Suprapubic skin (tissue), 4 donors: ENCODE measurements at places on chromosomes 4 and X.

GRCh38 chr4:168631241-168632162, 134.7 kb downstream of the PALLD start:
- DNase-seq, result peak; percentile 83

GRCh38 chr4:12359420-12359819, 930.7 kb upstream of the HS3ST1 start:
- no peak for DNase-seq

GRCh38 chrX:31929366-31929765, 857.5 kb upstream of the FTHL17 start:
- no peak for DNase-seq

DNA sequence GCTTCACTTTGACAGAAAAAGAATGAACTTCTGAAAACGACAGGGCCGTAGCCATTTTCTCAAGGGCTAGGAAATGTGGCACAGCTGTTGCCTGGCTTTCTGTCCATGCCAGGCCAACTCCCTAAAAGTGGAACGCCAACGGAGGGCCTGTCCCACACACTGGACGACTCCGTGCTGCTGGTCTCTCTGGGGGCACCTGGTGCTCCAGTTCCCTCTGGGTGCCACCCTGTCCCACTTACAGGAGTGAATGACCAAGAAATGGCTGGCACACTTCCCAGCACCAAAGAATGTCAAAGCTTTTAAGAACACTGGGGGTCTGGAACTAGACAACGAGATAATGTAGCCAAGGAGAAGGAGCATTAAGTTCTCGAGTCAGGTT, 40.9 kb downstream of the GATB start:
- DNase-seq, result no peak

- peak; percentile 50 for DNase-seq
Observed at GRCh38 chr4:6473264-6474052, 1.0 kb upstream of the PPP2R2C start.
